Skin of body (tissue), 3 donors: ENCODE measurements at places on chromosomes 3 and 15. TPM values are rescaled to one million over a fixed set of nuclear protein-coding genes. Genes with fewer than 3 reads are reported as not detected.
A peak's percentile ranks its signal among the peaks of the same experiment; 100 is the strongest.

TRIM59 gene
- 17.1 TPM for total RNA-seq

ISL2 gene
- total RNA-seq, result 0.30 TPM

- no peak for DNase-seq
Observed at GRCh38 chr3:23303601-23304217, 100.6 kb downstream of the UBE2E2 start.

GRCh38 chr15:79724312-79724711, 172.5 kb downstream of the MTHFS start:
- DNase-seq, result no peak

DNA sequence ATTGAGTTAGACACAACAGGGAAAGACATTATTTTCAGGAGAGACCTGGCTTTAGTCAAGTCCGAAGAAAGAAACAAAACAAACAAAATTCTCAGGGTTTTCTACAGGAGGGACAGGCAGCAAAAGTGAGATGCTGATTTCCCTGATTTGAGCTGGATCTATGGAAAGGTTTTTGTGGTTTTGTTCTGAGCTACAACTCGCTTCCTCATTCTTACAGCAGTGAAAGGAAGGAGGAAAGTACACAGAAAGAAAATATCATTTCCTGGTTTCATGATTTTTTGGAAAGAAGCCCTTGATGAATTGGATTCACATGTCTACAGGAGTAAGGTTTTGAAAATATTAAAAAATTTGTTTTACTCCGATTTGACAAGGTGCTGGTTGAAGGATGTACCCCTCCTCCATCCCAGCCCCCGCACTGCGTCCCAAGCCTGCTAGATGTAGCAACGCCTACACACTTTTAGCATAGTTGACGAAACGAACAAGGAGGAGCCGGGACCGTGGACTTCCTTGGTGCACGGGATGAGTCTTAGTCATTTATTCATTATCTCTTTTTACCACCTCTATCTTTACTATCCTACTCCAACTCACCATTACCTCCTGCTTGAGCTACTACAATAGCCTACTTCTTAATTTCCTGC, 10.8 kb downstream of the PRICKLE2 start:
- peak; percentile 77 for DNase-seq

GRCh38 chr3:134916276-134916961, 121.4 kb downstream of the EPHB1 start:
- DNase-seq, result no peak

- DNase-seq, result no peak
Observed at GRCh38 chr15:34119291-34119690, 17.4 kb downstream of the PGBD4 start.
